ENCODE measurements at places on chromosomes 6 and 20.

GRCh38 chr6:161254464-161255253, 19.2 kb downstream of the AGPAT4 start:
- no peak for DNase-seq

GRCh38 chr20:56932575-56933330, 303.6 kb downstream of the TFAP2C start:
- DNase-seq = no peak

DNA sequence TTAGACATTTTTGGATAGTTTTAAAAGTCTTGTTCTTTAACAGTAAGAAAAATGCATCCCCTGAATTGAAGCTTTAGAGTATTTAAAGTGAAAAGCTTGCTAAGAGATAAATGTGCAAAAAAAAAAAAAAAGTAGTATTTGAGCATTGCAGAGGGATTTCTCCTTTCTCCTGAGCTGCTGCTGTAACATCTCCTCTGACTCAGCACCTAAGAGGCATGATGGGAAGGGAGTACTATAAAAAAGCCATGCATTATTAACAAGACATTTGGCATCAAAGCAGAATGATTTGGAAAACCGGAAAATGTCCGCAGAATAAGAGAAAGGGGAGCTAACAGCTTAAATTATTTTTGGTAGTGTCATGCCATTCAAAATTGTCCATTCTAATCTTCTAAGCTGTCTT, 27.9 kb downstream of the B4GALT5 start:
- no peak for DNase-seq

- DNase-seq = peak; percentile 31
These were observed 36.8 kb upstream of the ME1 start for GRCh38 chr6:83467620-83468036.

GRCh38 chr6:21885532-21886114, 292.1 kb downstream of the SOX4 start:
- peak; percentile 25 for DNase-seq

- DNase-seq = no peak
These were observed 136.6 kb downstream of the GMDS start for GRCh38 chr6:2108700-2109306.

- DNase-seq = no peak
These were observed 921.9 kb downstream of the QKI start for GRCh38 chr6:164336455-164336854.

GRCh38 chr6:53926505-53926904, 131.7 kb downstream of the LRRC1 start:
- DNase-seq = no peak

DNA sequence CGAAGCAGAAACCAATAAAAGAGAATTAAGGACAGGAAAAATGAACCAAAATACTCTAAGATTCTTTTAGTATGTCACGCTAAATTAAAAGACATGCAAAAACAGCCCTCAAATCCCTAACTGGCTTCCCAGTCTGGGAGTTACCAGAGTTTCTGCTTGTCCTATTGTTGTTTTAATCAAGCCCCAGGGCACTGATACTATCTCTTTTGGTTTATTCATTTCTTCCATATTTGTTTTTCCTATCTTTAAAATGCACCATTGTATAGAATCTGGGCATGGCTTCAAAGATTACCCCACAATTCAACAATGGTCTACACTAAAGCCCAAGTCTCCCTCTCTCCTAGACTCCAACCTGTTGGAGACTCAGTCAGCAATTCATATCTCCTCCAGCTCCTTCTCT, 169.1 kb downstream of the MYLK4 start:
- DNase-seq = no peak

- no peak for DNase-seq
These were observed 151.5 kb downstream of the CFAP61 start for GRCh38 chr20:20203784-20204183.

- DNase-seq = no peak
These were observed 115.6 kb downstream of the TCP11 start for GRCh38 chr6:35025232-35026188.

DNA sequence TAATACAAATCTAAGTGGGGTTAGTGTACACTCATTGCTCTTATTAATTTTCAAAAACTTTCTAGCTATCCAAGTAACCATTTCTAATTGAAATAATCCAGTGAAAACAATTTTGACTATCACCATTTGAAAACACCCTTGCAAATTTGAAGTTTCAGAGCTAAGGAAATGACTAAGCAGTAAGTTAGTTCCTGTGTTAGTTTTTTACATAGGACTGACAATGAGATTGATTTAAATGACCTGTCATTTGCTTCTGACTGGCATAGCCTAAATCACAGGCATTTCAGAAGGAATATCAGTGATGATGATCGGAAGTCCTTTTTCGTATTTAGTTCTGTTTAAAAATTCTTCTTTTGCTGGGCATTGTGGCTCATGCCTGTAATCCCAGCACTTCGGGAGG, 27.0 kb downstream of the STK4 start:
- DNase-seq = no peak

GRCh38 chr6:170174124-170174770, 116.6 kb downstream of the DLL1 start:
- DNase-seq = peak; percentile 62

- DNase-seq = no peak
These were observed 41.4 kb upstream of the CLIC5 start for GRCh38 chr6:46056906-46057529.

DNA sequence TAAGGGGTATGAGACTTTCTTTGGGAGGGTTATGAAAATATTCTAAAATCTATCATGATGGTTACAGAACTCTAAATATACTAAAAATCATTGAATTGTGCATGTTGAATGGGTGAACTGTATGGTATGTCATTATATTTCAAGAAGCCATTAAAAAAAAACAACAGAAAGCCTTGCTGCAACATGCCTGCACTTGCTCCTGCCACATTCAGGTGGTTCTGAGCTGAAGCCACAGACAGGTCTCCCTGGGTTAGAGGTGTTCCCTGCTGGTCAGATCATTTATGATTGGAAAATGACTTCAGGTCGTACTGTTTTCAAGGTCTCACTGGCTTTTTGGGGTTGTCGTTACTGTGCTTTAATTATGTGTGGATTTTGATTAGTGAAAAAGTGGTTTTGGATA, 13.3 kb downstream of the GMPR start:
- no peak for DNase-seq

DNA sequence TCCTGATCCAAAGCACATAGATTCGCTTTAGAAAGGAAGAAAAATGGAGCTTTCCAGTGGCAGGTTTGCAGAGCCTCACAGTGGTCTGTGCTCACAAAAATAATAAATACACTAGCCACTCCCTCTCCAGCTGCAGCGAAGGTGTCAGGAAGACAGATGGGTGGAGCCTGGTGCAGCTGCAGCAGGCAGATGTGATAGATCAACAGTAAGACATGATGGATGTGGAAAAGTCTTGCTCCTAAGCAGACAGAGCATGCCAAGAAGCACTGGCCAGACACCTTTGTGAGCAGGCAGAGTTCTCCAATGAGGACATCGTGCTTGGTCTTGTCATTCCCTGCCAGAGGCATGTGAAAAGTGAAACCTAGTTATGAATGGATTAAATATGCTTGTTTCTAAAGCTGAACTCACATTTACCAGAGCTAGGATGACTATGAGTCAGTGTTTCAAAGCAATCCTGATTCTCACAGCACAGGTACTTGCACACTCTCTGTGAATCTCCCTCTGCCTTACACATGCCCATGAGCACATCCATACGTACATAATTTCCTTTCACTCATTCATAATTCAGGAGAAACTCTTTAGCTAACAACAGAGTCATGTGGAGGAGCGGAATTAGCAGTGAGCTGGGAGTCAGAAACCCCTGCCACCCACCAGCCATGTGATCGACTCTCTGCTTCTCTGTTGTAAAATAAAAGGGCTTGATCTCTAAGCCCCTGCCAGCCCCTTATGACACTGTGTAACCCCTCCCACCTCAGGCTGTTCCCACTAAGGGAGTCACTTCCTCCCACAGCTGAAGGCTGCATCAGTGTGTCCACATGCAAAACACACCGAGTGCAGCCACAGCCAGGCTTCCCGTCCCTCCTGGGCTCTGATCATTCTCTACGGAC, 111.2 kb downstream of the SCML4 start:
- DNase-seq = no peak

DNA sequence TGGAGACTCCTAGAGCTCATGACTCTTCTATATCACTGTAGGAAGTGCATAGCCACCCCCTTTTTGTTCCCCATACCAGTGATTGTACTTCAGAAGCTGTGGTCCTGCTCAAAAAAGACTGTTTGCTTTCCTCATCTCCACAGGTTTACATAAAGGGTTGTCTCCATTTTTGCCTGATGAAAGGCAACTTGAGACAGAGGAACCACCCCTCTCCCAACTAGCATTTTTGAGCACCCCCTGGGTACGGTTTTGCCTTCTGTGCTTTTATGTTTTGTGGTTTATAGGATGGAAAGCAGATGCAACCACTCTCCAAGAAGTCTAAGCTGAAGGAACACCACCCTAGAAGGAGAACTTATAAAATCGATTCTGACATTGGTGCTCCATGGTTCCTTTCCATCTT, 127.7 kb upstream of the SUPT3H start:
- no peak for DNase-seq

Measured in heart left ventricle (tissue), 16 donors.